WTC11 (cell line): ENCODE measurements at places on chromosomes 5 and 9.

GRCh38 chr5:2699686-2700085 lies 51.8 kb downstream of the IRX2 start:
- no peak for DNase-seq

DNA sequence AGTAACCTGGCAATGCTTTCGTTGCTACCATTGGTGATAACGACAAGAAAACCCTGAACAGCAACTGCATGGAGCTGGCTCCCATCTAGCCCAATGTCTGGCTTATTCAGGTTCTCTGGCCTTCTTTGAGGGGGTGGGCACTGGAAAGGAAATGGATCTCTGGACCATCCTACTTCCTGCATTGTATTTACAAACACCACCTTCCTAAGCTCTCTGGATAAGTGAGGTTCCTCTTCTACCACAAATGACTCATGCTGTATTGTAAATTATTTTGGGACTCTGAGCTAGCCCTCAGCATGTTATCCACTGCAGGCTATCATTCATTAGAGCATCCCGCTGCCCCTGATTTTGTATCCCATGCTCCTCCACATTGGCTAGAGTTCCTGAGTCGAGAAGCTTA lies 136.9 kb upstream of the KLF9 start:
- DNase-seq = no peak

GRCh38 chr9:121598167-121598964 lies 53.1 kb upstream of the DAB2IP start:
- DNase-seq = peak; percentile 93

GRCh38 chr5:55911784-55912653 lies 60.9 kb downstream of the IL31RA start:
- no peak for DNase-seq

DNA sequence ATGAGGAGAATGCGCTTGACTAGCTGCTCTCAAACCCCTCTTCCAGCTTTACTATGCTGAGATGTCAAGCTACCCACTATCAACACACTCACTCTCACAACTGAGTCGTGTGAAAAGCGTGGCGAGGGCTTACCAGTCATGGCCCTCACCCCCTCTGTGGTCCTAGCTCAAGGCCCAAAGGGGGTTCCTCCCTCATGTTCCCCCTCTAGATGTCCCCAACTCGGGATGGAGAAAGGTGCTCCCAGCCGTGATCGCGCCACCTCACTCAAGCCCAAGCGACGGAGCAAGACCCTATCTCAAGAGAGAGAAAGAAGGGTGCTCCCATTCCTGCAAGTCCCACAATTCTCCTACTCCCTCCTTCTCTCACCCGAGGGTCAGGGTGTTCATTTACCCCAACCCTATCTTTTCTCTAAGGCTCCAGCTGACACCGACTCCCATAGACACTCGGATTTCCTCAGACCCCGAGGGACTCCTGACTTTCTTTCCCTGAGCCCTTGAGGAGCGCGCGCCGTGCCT lies 559 bp downstream of the SLC38A9 start:
- no peak for DNase-seq

DNA sequence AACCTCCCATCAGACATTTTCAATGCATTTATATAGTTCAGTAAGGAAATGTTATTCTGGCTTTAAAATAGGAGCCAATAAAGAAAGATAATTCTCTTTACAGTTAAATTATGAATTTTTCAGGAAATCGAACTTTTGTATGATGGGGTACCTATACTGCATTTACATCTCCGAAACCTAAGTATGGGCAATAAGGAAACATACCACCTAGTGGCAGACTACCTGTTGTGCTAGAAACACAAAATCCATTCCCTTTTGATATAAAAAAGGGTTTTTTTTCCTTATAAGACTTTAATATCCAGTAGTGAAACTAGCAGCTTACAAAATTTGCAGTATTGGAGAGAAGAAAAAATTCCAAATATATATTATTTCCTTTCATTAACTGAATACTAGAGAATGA lies 21.3 kb upstream of the VLDLR start:
- no peak for DNase-seq

- DNase-seq = no peak
These were observed 226.6 kb downstream of the SNX18 start for GRCh38 chr5:54743997-54744788.

DNA sequence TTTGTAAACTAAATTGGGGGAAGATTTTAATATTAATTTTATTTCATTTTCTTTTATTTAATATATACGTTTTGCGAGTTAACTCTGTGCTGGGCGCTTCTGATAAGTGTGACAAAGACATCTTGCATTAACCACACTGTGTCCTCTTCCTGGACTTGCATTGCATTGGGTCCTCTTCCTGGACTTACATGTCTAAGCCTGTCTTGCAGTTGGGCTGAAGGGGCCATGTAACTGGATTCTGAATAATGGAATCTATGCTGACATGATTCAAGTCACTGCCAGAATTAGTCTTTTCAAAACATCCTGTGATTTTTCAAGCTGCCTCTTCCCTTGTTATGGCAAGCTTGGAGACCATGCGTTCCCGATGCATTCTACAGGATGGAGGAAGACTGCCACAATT lies 122.6 kb downstream of the TRIM32 start:
- no peak for DNase-seq

GRCh38 chr5:140240987-140241706 lies 61.8 kb downstream of the PFDN1 start:
- peak; percentile 79 for DNase-seq

DNA sequence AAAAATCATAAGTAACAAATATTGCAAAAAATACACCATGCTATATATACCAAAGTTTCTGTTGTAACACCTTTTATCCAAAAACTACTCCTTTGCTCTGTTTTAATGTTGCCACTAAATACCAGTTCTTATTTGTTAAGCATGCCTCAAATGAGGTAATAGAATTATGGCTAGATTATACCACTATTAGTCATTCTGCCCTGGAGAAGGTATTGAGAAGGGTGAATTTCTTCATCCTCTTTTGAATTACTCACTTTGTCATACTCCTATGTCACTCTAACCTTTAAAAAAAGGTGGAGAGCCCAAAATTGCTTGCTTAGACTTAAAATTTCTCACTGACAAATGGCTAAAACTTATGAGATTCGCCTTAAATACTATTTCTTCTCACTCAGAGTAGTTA lies 750.9 kb downstream of the MAT2B start:
- DNase-seq = no peak

GRCh38 chr9:105313238-105313637 lies 68.8 kb downstream of the SLC44A1 start:
- DNase-seq = no peak

DNA sequence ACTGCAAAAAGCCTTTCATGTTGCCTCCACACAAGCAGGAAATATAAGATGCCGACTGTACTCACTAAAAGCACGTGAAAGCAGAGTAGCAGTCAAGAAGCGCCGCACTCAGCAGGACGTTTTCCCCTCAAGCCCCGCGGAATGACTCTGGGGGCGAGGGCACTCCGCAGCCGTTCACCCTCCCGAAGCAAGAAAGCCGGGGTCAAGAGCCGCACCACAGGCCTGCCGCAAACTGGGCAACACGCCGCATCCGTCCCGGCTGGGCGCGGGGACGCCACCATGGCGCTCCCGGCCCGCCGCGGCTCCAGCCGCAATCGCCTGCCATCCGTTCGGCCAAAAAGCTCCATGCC lies 364 bp downstream of the RPS6 start:
- DNase-seq = peak; percentile 21

GRCh38 chr9:6818292-6818922 lies 60.6 kb downstream of the KDM4C start:
- DNase-seq = no peak

GRCh38 chr9:136721339-136722092 lies 9.1 kb downstream of the DIPK1B start:
- DNase-seq = no peak

GRCh38 chr5:71727978-71728377 lies 8.9 kb downstream of the CARTPT start:
- no peak for DNase-seq

DNA sequence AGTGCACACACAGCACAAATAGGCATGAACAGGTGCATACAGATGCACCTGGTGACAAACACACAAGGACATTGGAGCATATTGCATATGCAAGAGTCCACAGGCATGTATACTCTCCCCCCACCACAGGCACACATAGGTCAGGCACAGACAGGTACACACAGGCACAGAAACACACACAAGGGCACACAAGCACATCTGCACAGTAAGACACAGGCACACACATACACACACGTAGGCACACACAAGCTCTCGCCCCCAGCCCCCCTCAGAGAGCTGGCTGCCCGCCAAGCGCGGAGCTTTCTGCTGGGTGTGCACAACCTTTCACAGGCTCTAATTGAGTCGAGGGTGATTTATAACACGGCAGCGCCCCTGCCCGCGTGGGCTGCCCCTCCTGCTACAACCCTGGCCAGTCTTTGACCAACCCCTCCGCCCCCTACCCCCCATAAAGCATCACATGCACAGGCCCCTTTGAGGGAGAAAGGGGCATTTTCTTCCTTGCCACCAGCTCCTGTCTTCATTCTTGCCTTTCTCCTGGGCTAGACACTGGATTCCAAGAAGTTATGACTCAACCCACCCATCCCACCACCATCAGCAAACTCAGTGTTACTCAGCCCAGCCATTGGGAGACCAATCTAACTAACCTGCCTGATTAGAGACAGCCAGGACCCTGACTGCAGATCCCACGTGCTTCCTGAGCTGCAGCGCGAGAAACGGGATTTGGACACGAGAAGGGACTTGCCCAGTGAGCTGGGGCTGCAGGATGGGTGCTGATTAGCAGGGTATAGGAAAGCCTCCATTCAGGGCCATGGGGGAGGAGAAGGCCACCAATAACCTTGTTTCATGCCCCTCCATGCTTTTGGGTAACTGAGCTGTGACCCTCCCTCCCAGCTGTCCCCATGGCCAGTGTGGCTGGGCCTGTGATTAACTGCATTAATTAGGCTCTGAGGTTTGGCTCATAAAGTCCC lies 42.8 kb upstream of the PSD2 start:
- DNase-seq = no peak

DNA sequence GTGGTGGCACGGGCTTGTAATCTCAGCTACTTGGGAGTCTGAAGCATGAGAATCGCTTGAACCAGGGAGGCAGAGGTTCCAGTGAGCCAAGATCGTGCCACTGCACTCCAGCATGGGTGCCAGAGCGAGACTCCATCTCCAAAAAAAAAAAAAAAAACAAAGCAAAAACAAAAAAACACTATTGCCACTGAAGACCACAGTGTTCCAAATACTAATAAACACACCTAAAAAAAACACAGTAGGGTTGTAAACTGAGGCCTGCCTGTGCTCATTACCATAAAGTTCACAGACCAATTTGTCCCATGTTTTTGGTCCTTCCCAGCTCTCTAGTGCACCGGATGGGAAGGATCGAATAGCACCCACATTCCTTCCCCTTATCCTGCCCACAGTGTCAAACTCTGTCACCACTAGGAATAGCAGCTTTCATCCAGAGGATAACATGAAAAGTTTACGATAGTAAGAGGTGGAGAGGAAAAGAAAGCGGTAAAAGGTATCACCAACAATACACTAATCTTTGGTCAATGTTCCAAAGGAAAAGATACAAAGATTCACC lies 49.2 kb downstream of the MYO10 start:
- no peak for DNase-seq

GRCh38 chr5:150067405-150067960 lies 18.9 kb downstream of the CSF1R start:
- no peak for DNase-seq

- DNase-seq = peak; percentile 88
These were observed 5.5 kb upstream of the AQP3 start for GRCh38 chr9:33452828-33453271.

DNA sequence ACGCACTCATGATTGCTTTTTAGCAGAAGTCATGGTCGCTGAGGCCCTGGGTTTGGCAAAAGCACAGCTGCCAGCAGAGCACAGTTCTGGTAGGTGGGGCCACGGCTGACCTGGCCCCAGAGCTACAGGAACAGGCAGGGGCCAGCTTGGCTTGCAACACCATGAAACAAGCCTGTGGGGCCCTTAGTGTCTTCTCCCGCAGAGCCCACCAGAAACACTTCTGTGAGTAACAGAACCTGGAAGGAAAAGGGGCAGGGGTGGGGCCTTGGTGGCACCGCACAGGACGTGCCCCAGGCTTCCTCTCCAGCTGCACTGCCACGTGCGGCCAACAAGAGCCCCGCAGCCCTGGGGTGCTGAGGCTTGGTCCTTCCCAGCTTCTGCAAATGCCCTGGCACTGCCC lies 4.8 kb downstream of the ASB6 start:
- DNase-seq = no peak

DNA sequence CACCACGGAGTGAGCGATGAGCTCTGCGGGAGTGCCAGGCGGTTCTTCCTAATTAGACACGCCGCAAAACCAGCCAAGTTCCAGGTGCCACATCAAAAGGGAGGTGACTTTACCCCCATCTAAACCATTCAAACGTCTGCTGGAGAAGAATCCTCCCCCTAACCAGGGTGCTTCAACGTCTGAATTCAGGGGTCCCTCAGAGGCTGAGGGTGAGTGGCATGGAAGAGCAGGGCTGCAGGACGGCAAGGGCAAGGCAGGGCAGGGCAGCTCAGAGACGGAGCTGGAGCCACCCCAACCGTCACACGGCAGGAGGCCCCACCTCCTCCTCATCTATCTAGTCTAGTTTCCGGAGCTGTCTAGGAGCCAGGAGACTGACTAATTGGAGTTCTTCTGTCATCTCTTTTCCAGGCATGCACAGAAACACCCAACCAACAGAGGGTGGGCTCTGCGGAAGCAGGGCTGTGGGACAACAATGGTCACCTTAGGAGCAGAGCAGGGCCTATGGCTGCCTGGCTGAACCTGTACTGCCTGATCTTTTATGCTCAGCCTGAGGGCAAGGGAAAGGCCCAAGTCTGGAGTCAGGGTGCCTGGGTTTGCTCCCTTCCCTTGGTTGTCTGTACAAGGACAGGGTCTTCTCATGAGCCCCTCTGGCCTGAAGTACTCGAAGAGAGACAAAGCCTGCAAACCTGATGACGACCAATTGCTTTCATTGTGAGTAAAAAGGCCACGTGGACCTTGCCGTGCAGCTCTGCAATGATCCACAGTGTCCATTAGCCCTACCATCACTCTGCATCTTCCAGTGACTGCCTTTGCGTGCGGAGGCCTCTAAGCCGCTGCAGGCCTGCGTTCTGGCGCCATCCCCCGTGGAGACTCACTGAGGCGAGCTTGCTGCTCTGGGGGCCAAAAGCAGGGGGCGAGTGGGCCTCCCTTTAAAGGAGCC lies 81.0 kb upstream of the SLC25A51 start:
- no peak for DNase-seq

GRCh38 chr5:71461360-71461759 lies 5.9 kb downstream of the BDP1 start:
- DNase-seq = no peak
